ENCODE measurements at places on chromosomes 16 and 17.

DNA sequence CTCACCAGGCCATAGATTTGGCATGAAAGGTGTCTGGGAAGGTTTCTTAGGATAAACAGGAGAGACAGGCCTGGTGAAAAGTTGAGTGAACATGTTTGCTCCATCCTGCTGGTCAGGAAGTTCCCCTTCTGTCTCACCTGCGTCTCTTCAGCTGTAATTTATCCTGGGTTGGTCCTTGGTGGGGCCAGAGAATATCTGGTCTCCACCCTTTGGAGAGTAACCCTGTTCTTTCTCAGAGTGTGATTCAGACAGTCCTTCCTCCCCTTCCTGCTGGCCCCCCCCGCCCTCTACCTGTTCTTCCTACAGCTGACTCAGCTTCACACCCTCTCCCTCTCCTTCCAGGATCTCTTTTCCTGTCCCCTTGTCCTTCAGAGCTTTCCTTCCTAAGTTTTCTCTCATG lies 17.1 kb downstream of the MINK1 start:
- DNase-seq: no peak

GRCh38 chr17:30827082-30827481 lies 2.6 kb upstream of the CRLF3 start:
- no peak for DNase-seq

- DNase-seq: no peak
These were observed 46.0 kb downstream of the PKD1L3 start for GRCh38 chr16:71954180-71954579.

DNA sequence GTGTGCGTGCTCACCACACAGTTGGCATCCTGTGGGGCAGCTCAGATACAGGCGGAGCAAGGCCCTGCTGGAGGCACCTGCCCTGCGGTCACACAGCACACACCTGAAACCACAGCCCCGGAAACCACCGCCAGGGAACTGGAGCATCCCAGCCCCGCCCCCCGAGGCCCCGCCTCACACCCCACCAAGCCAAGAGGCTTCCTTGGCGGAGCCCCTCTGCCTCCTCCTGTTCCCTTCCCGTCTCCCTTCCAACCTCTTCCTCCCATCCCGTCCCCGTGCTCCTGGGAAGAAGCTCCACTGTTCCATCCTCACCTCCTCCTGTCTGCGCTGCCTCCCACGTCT lies 205.5 kb downstream of the NTN1 start:
- no peak for DNase-seq

- no peak for DNase-seq
These were observed 58.7 kb downstream of the CENPV start for GRCh38 chr17:16294560-16294959.

- DNase-seq: no peak
These were observed 6.0 kb downstream of the CETP start for GRCh38 chr16:56967733-56968132.

GRCh38 chr16:5508371-5508770 lies 410.8 kb upstream of the EEF2KMT start:
- DNase-seq: no peak

- DNase-seq: no peak
These were observed 8.1 kb downstream of the CES4A start for GRCh38 chr16:66996324-66996982.

- DNase-seq: no peak
These were observed 871 bp downstream of the ABCA8 start for GRCh38 chr17:68954146-68954896.

GRCh38 chr17:326010-326621 lies 26.5 kb downstream of the RPH3AL start:
- no peak for DNase-seq

GRCh38 chr16:4944333-4945281 lies 7.7 kb upstream of the PPL start:
- DNase-seq: no peak

- no peak for DNase-seq
These were observed 185.2 kb downstream of the SOX9 start for GRCh38 chr17:72306037-72306436.

DNA sequence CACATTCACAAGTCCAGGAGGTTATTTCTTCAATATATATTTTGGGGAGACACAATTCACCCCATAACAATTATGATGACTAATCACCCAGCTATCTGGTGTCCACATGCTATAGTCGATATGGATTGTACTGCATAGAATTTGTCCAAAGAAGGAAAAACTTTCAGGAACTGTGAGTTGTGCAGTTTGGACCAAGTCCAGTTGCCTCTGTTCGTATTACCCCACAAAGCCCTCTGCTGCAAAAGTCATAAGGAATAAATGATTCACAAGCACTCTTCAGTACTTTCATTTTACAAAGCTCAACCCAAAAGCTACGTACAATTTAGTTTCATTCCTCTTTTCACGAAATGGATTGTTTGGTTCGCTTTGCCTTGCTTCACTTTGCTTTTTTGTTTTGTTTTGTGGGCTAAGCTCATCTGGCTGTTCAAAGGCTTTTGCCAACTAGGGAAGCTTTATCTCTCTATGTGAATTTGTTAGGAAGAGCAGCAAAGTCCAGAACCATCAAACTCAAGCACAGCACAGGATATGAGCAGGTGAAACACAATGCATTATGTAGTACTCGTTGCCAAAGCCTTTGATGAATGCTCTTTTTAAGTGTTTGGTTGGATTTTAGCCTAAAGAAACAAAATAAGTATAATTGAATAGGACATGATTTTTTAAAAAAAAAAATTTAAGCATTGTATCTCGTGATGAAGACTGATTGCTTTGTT lies 98.6 kb downstream of the ZNF18 start:
- DNase-seq: no peak

DNA sequence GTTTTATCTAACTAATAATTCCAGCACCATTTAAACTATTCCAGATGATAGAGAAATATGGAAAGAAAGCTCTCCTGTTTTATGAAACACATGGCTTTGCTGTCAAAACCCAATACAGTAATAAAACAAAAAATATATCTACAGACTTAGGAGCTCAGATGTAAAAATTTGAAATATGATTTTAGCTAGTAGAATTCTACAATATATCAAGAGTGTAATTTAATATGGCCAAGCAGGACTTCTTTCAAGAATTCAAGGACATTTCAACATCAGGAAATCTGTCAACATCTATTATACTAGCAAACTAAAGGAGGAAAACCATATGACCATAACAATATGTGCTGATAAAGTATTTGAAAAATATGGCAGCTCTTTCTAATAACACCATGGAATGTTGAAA lies 57.5 kb downstream of the CCDC182 start:
- no peak for DNase-seq

- DNase-seq: no peak
These were observed 968.1 kb downstream of the CDH11 start for GRCh38 chr16:64153718-64154117.

GRCh38 chr16:49275050-49275730 lies 6.4 kb downstream of the CBLN1 start:
- no peak for DNase-seq

DNA sequence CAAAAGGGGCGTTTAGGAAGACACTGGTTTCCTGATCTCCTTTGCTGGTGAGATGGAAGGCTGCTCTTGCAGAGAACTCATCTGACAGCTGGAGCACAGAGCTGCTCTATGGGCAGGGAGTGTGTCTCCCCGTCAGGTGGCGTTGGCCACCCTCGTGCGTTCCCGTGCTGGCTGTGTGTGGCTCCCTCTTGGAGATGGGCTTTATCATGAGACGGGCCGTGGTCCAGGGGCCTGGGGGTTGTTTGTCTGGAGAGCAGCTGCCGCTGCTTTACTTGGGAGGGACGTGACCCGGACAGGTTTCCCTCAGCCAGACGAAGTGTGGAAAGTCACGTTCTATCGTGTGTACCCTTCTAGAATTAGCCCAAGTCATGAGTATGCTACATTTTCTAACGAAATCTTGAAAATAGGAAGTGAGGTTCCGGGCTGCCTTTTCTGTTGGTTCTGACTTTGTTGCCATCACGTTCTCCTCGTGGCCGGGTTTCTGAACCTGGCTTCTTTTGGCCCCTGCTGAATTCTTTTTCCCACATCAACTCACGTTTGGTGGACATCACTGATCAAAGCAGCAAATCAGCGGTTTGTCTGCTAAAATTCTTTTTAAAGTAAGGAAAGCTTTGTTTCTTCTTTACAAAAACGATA lies 105.6 kb upstream of the CHMP6 start:
- DNase-seq: no peak

All from stimulated activated CD8-positive, alpha-beta memory T cell treated with anti-CD3 and anti-CD28 coated beads, Interleukin-12 subunit alpha, Interleukin-12 subunit beta, amount 100 ng/mL, for 4 hours (primary cell).